Vagina (tissue), 2 donors: ENCODE measurements at places on chromosomes 2 and 18. TPM values are rescaled to one million over a fixed set of nuclear protein-coding genes. Genes with fewer than 3 reads are reported as not detected.

Gene PSMA8
- total RNA-seq, result not detected

Gene CHRNG
- total RNA-seq, result not detected

Gene SUCLG1
- 63.8 TPM for total RNA-seq

Gene PSD4
- 39.0 TPM for total RNA-seq

Gene SPATA3
- total RNA-seq, result not detected

Gene IL1RN
- 253 TPM for total RNA-seq

Gene TMEM200C
- under 0.01 TPM for total RNA-seq

Gene UNC80
- total RNA-seq, result 0.25 TPM
